ENCODE measurements at places on chromosomes 16 and 17. TPM values are rescaled to one million over a fixed set of nuclear protein-coding genes. Genes with fewer than 3 reads are reported as not detected.

GRCh38 chr17:32100971-32101631 is 41.2 kb upstream of the RHOT1 start:
- no peak for DNase-seq
- H3K36me3 ChIP-seq = no peaks in the 10 kb centered on the region
- no peak overlapping the region for H3K4me3 ChIP-seq

PLCG2 gene
- 73.4 TPM for total RNA-seq

DNA sequence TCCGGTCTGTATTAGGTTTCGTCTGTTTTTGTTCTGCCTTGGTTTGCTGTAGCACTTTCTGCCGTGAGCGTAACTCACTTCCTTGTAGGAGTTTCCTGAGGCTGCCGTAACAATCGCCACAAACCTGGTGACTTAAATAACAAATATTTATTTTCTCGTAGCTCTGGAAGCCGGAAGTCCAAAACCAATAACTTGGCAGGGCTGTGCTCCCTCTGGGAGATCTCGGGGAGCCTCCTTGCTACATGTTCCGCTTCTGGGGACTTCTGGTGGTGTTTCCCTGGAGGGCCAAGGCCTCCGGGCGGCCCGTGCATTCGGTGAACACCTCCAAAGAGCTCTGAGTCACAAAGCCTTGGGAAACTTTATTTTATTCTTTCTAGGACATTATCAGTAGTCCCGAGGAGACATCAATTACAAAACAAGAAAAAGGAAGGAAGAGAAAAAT is 6.8 kb upstream of the WDR45B start:
- H3K36me3 ChIP-seq = no peaks in the 10 kb centered on the region
- no peaks in the 10 kb centered on the region for H3K27me3 ChIP-seq
- H3K4me1 ChIP-seq = no peaks in the 10 kb centered on the region
- no peak overlapping the region for H3K27ac ChIP-seq
- no peak for DNase-seq

- peaks cover 4% of the 10 kb centered on the region for H3K36me3 ChIP-seq
- H3K27ac ChIP-seq = no peak overlapping the region
- peaks cover 42% of the 10 kb centered on the region for H3K27me3 ChIP-seq
- peaks cover 10% of the 10 kb centered on the region for H3K4me1 ChIP-seq
- DNase-seq = no peak
Measured at GRCh38 chr17:9002606-9003354, 18.5 kb upstream of the NTN1 start.

DNA sequence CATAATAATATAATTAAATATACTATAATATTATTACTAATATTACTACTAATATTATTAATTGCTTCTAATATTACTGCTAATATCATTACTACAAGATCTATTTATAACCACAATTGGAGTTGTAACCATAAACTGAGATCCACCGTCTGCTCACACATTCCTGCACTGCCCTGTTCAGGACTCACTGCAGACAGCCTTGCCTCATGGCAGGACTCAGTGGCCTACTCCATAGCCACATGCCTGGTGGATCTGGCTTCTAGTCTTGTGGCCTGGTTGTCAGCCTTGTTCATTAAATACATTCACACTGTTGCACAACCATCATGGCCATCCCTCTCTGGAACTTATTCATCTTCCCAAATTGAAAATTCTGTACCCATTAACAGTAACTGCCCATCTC is 48.0 kb downstream of the SRL start:
- H3K4me1 ChIP-seq = no peaks in the 10 kb centered on the region
- no peak overlapping the region for H3K4me3 ChIP-seq
- no peaks in the 10 kb centered on the region for H3K36me3 ChIP-seq
- no peak overlapping the region for H3K27ac ChIP-seq

MYCBPAP gene
- 1.1 TPM for total RNA-seq

DNA sequence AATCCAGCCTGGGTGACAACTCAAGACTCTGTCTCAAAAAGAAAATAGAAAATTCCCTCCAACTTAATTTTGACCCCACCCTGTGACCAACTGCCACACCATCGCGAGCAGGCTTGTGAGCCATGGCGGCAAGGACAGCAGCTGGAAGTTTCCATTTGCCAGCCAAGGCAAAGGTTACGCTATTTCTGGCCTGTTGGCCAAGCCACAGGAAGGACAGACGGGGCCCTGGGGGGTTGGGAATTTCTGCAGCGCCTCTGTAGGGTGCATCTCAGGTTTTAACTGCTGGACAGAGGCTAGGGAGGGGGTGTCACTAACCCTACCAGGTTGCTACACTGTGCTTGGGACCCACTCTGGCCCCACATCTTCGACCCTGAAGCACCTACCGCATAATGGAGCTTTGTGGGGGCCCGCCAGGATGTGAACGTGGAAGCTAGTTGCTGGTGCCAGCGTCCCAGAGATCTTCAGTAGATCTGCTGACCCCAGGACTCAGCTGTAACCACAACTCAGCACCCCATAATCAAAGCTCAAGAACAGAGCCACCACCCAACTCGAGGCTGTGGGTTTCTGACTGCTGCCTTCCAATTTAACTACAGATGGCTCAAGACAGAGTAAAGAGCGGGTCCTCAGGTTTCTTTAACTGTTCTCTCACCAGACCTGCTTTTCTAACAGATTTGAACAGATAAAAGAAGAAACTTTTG is 10.9 kb downstream of the KIFC3 start:
- H3K4me1 ChIP-seq = no peaks in the 10 kb centered on the region
- H3K27ac ChIP-seq = peak overlapping the region; percentile 73
- no peaks in the 10 kb centered on the region for H3K36me3 ChIP-seq
- H3K4me3 ChIP-seq = no peak overlapping the region
- no peak for DNase-seq
- no peaks in the 10 kb centered on the region for H3K27me3 ChIP-seq

SLC16A6 gene
- 2.4 TPM for total RNA-seq

- peaks cover 26% of the 10 kb centered on the region for H3K27me3 ChIP-seq
- H3K27ac ChIP-seq = no peak overlapping the region
- no peak overlapping the region for H3K4me3 ChIP-seq
- H3K4me1 ChIP-seq = no peaks in the 10 kb centered on the region
Measured at GRCh38 chr17:72110231-72110941, 10.4 kb upstream of the SOX9 start.

- peaks cover 2% of the 10 kb centered on the region for H3K27me3 ChIP-seq
- no peaks in the 10 kb centered on the region for H3K4me1 ChIP-seq
- no peak overlapping the region for H3K4me3 ChIP-seq
- H3K36me3 ChIP-seq = peaks cover 7% of the 10 kb centered on the region
- DNase-seq = peak; percentile 58
- H3K27ac ChIP-seq = no peak overlapping the region
Measured at GRCh38 chr17:76083536-76084182, 4.7 kb downstream of the ZACN start.

DNA sequence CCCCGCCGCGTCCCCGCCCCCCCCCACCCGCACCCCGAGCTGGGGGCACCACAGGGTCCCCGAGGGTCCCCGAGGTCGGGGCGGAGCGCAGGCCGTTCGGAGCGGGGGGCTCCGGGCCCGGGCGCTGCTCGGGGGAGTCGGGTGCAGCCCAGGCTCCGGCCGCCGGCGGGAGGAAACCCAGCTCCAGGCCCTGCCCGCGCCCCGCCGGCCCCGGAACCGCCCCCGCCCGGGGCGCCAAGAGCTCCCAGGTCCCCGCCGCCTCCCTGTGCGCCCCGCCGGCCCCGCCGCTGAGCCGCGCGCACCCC is 33.2 kb upstream of the RPH3AL start:
- DNase-seq = no peak
- H3K36me3 ChIP-seq = no peaks in the 10 kb centered on the region
- peaks cover 21% of the 10 kb centered on the region for H3K27me3 ChIP-seq
- H3K27ac ChIP-seq = no peak overlapping the region

GRCh38 chr16:50664270-50664669 is 16.8 kb downstream of the SNX20 start:
- no peak overlapping the region for H3K4me3 ChIP-seq
- H3K36me3 ChIP-seq = no peaks in the 10 kb centered on the region
- peak overlapping the region; percentile 63 for H3K27ac ChIP-seq
- peaks cover 31% of the 10 kb centered on the region for H3K4me1 ChIP-seq

PLXDC1 gene
- not detected for total RNA-seq

DNA sequence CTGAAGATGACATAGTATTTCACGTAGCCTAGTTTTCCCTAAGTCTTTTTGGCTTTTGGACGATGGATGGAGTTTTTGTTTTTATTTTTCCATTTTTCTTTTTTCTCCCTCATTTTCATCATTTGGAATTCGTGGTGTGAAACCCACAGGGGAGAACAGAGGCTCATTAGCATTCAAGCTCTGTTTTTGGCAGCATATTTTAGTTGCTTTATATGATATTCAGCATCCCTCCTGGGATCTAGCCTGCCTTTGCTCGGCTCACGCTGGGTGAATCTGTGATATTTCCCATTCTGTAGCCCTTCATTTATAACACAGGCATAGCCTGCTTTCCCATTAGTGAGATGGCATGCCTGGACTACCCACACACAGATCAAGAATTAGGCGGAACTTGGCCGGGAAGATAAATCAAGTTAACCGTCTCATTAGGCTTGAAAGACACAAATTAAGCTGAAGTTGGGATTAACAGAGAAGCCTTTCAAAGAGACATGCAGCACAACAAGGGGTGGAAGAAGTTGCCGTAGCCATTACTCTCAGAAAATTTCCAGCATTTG is 20.1 kb upstream of the CLEC19A start:
- H3K27me3 ChIP-seq = no peaks in the 10 kb centered on the region
- DNase-seq = no peak
- no peak overlapping the region for H3K27ac ChIP-seq
- no peaks in the 10 kb centered on the region for H3K4me1 ChIP-seq
- no peaks in the 10 kb centered on the region for H3K36me3 ChIP-seq

ITGAD gene
- 0.47 TPM for total RNA-seq

Measured in natural killer cell treated with Interleukin-12 subunit alpha and Interleukin-12 subunit beta and Interleukin-15 and Interleukin-18, amount 100 ng/mL, for 72 hours (primary cell).